ENCODE measurements at places on chromosomes 7 and 10.

DNA sequence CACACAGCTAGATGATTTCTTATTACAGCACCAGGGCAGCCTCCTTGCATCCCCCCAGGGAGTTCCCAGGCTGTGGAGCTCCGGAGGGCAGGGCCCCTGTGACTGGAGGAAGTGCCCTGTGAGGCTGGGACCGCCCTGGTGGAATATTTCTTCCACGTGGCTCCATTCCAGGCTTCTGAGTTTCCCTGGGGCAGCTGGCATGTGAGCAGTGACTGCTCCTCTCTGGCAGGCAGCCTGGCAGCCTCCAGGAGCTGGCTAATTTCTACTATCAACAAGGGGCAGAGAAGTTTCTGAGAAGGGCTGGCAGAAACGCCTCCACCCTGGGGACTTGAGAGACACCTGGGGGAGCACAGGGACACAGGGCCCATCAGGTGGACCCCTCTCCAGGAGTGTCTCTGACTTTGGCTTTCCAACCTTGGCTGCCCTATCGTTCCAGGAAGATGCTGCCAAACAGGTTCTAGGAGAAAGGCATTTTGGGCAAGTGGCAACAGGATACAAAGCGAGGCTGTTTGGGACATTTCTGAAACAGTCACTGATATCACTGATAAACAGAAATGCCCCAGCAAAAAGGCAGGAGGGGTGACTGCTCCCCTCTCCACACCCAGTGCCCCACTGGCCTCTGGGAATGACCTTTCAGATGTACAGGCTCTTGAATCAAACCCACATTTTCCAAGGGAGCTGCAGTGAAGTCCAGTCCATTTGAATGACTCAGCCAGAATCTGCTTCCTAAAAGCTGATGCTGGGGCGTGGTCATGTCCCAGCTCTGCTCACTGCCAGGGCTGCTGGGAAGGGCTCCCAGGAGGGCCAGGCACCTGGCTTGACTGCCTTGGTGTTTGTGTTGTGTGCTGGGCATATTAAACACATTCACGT is 16.1 kb downstream of the MYOF start:
- no peaks in the 10 kb centered on the region for H3K36me3 ChIP-seq
- H3K27ac ChIP-seq = no peak overlapping the region
- no peaks in the 10 kb centered on the region for H3K27me3 ChIP-seq
- peaks cover 8% of the 10 kb centered on the region for H3K4me1 ChIP-seq

DNA sequence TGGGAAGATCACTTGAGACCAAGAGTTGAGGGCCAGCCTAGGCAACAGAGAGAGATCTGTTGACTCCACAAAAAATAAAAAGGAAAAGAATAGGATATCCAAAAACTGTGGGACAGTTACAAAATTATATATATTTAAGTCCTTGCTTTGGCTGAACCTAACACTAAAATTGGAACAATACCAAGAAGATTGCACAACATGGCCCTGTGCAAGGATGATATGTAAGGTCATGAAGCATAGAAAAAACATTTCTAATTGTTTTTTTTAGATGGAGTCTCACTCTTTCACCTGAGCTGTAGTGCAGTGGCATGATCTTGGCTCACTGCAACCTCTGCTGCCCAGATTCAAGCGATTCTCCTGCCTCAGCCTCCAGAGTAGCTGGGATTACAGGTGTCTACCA is 139.0 kb downstream of the TPST1 start:
- H3K36me3 ChIP-seq = no peaks in the 10 kb centered on the region
- no peaks in the 10 kb centered on the region for H3K4me1 ChIP-seq
- H3K4me3 ChIP-seq = no peak overlapping the region
- no peak overlapping the region for H3K27ac ChIP-seq
- no peak for DNase-seq

DNA sequence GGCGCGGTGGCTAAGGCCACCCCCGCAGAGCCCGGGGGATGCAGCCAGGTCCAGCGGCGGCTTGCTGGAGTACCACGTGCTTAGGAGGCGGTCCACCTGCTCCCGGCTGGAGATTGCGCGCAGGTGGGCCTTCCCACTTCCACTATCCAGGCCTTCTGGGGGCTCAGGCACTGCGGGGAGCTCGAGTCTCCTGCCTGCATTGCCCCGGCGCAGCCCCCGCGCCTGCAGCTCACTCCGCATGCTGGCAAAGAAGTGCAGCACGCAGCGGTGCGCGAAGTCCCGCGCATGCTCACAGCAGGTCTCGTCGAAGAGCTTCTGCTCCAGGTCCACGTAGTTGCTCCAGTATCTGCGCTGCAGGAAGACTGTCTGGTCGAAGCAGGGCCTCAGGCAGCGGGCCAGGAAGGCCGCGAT is 5.8 kb downstream of the CALHM3 start:
- H3K27me3 ChIP-seq = no peaks in the 10 kb centered on the region
- no peak for DNase-seq
- H3K4me3 ChIP-seq = no peak overlapping the region
- H3K36me3 ChIP-seq = no peaks in the 10 kb centered on the region
- no peak overlapping the region for H3K27ac ChIP-seq

GRCh38 chr7:81420526-81421226 is 349.2 kb downstream of the HGF start:
- no peaks in the 10 kb centered on the region for H3K36me3 ChIP-seq
- H3K27me3 ChIP-seq = no peaks in the 10 kb centered on the region
- H3K4me1 ChIP-seq = no peaks in the 10 kb centered on the region
- H3K4me3 ChIP-seq = no peak overlapping the region
- H3K27ac ChIP-seq = no peak overlapping the region
- DNase-seq = no peak

DNA sequence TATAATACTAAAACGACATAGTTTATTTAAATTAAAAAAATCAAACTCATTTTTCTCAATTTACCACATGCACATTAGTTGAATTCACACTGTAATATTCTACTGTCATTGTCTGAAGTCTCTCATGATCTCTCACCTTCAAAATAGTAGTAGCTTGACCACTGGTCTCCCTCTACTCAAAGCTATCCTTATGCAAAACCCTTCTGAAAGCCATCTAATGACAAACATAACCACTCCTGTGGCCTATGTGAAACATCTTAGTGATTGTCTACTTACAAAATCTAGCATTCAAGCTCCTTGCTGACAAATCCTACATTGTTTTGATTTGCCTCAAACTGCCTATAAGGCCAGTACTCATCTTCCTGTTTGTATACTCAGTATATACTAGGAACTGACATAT is 606.0 kb upstream of the GHITM start:
- no peaks in the 10 kb centered on the region for H3K27me3 ChIP-seq
- H3K27ac ChIP-seq = no peak overlapping the region
- no peak overlapping the region for H3K4me3 ChIP-seq
- H3K36me3 ChIP-seq = no peaks in the 10 kb centered on the region
- DNase-seq = no peak

- no peaks in the 10 kb centered on the region for H3K36me3 ChIP-seq
- no peak overlapping the region for H3K4me3 ChIP-seq
- no peak for DNase-seq
Observed at GRCh38 chr7:129774359-129774758, 162.8 kb downstream of the NRF1 start.

DNA sequence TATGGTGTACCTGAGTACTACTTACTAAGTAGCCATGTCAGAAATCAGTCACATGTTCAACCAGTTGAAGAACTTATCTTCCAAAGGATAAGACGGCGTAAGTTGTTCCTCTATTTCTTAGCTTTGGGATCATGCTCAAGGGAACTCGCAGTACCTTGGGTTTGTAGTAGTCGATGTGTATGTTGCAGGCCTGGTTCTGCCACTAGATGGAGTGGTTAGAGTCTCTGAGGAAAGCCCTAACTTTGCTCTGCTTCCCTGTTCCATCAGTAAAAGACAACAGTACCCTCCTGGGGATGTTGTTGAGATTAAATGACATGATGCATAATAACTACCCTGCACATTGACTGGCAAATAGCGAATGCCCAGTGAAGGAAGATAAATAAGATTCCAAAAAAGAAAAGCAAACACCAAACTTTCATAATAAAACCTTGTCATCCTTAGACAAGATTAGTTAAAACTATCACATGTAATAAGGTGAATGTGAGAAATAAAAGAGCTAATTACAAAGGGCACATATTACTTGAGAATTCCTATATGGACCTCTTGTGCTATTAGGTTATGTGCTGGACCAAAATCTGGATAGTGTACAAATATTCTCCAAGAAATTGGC is 165.9 kb downstream of the ABCA13 start:
- no peaks in the 10 kb centered on the region for H3K36me3 ChIP-seq
- no peak overlapping the region for H3K27ac ChIP-seq
- no peak overlapping the region for H3K4me3 ChIP-seq
- DNase-seq = no peak
- no peaks in the 10 kb centered on the region for H3K4me1 ChIP-seq
- H3K27me3 ChIP-seq = peaks cover 7% of the 10 kb centered on the region

- no peak overlapping the region for H3K4me3 ChIP-seq
- DNase-seq = no peak
- H3K4me1 ChIP-seq = no peaks in the 10 kb centered on the region
- no peak overlapping the region for H3K27ac ChIP-seq
- H3K36me3 ChIP-seq = no peaks in the 10 kb centered on the region
Observed at GRCh38 chr10:71920540-71921323, 43.5 kb upstream of the CHST3 start.

- H3K36me3 ChIP-seq = peaks cover 6% of the 10 kb centered on the region
- H3K27ac ChIP-seq = peak overlapping the region; percentile 81
- DNase-seq = no peak
Observed at GRCh38 chr7:100621554-100621953, 9.2 kb downstream of the MOSPD3 start.

GRCh38 chr10:60913071-60913470 is 30.9 kb downstream of the RHOBTB1 start:
- no peak overlapping the region for H3K4me3 ChIP-seq
- peaks cover 5% of the 10 kb centered on the region for H3K4me1 ChIP-seq
- no peak overlapping the region for H3K27ac ChIP-seq
- no peak for DNase-seq

Measured in T-helper 17 cell (primary cell).